ENCODE measurements at places on chromosomes 5 and 9. TPM values are rescaled to one million over a fixed set of nuclear protein-coding genes. Genes with fewer than 3 reads are reported as not detected.

DNA sequence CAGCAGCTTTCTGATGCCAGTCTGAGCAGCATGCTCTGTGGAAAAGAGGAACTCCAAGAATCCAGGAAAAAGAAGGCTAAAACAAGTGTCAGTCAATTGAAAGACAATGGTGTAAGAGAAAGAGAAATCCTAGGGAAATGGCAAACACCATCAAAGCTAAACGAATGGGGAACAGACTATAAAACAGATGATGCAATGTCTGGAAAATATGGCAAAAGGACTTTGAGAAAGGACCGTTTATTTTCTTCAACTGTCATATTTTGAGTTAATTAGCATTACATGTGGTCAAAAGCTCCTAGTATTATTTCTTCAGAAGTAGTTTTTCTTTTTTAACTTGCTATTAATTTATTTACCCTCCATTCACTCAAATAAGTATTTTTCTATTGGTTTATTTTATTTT is 465.2 kb downstream of the LRRC70 start:
- no peak for DNase-seq

- no peak for DNase-seq
These were observed 67.3 kb downstream of the STRBP start for GRCh38 chr9:123201083-123201482.

DNA sequence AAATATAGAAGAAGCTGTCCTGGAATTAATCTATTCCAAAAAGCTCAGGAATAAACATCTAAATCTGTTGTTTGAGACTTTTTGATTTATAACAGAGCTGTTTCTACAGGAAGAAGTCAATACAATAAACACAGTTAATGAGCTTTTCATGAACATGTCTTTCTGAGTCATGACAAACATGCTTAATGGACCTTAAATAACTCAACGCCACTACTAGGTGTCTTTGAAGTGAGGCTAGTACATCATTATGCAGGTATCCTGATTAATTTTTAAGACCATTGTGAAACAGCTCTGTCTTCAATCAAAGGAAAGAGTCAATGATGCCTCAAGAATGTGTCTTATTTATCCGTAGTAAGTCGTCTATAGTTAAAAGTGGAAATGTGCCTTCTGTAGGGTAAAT is 131.6 kb downstream of the GABRB2 start:
- no peak for DNase-seq

DNA sequence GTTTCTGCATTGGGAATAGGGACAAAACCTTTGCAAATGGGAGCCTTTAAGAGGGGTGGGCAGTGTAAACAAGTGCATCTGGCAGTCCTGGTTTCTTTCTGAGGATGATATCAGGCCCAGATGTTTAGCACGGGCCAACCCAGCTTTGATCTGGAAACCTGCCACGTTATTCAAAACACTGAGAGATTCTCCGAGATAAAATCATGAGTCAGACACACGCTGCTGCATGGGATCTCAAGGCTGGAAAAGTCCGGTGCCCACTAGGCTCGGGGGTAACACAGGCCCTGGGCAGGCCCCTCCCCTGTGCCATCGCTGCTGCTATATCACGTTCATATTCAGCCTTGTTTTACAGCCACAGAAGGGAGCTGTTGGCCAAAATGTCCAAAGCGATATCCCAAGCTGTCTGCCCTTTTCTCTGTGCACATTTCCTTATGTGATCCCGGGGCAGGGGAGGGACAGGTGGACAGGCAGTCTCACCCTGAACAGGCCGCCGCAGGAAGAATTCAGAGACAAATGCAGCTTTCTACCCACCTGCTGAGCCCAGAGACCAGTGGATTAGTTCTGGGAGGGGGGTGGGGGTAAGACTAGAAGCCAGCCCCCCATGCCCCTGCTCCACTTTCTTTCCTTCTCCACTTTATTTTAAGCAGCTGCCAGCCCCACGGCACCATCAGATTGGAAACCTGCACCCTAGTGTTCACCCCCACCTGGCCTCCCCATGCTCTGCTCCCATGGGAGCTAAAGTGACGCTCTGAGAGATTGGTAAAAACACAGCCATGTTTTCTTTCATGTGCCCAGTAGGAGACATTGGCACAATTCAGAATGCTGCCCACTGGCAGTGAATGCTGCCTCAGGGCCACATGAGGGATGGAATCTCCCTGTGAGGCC is 63.1 kb downstream of the TMOD1 start:
- DNase-seq: peak; percentile 89

GRCh38 chr9:97425973-97426336 is 14.1 kb downstream of the TDRD7 start:
- DNase-seq: no peak

DNA sequence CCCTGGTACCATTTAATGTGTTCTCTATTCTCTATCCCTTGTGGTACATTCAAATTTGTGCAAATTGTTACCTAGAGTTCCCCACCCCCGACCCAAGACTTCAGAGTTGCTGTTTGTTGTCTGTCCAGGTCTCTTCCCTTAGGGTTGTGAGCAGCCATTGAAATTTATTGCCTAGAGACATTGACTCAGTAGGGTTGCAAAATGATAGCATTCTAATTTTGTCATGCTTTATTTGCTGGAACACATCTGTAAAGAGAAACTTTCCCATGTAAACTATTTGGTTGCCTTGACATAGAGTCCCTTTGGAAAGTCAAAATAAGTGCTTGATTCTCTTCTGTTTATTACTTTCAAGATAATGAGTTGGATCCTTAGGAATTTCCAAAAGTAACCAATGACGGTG is 91.7 kb upstream of the KLF9 start:
- no peak for DNase-seq

DNA sequence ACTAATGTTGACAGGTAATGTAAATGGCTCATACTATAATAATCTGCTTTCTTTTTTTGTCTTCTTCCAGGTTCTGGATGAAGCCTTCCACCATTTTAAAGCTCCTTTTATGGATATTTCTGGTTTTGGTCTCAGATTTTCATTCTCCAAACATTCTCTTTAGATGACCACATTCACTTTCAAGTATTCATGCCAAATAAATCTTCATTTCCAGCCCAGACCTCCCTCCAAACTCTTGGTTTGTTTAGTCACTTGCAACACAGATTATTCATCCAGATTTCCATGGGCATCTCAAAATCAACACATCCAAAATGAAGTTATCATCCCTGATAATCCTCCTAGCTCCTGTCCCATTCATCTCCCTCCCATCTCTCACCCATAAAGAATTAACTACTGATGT is 40.3 kb upstream of the SVEP1 start:
- no peak for DNase-seq

DNA sequence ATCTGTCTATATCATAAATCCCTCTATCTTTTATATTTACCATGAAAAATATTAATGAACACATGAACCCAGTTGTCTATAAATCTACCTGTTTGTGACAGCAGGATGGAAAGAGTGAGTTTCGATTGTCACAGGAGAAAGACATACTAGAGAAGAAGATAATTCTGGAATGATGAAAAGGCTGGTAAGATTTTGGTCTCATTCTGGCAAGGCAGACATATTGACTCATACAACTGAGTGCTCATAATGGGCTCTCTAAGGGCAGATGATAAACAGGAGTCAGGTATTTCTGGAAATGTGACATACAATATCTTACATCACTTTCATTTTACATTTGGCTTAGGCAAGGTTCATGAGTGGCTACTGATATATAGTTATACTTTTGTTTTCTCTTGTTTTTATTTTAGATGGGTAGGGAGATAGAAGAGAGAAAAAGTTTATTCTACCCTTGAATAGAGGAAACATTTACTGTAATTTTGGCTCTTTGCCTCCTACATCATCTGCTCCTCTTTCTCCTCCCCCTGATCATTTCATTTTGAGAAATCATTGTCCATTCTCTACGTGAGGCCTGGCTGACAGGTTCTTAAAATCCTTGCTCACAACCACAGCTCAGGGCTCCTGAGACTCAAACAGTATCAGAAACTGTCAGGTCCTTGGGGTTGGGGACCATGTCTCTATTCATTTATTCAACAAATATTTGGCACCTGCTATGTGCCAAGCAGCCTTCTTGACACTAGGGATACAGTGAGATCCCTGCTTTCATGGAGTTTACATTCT is 14.4 kb downstream of the ELOVL7 start:
- DNase-seq: no peak

DNA sequence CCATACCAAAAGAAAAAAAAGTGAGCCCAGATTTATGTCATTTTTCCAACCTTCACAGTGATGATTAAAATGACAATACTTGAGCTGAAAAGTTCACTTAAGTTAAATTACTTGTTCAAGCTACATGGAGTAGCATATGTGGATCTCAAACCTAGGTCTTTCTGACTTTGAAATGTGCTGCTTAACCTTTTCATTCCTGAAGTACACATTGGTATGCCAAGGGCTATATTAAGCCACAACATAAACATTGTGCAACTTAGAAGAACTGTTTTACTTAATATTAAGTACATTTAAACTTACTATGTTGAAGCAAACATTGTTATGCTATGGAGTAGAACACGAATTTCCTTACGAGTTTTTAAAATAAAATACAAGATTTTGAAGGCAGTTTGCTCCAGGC is 105.0 kb downstream of the GIN1 start:
- no peak for DNase-seq

DNA sequence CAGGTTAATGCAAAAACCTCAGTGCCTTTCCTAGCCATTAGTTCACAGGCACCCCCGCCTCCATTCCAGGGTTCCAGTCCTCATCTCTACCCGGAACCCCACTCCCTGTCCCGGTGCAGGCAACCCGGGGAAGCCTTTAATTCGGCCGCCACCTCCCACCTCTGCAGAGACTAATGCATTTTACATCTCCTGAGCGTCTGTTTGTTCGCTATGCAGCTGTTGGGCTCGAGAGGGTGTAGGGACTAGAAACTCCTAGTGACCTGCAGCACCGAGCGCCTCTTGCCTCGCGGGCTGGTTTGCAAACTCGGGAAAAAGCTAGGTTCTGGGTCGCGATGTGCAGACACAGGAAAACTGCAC is 3.6 kb downstream of the GDNF start:
- DNase-seq: no peak

DNA sequence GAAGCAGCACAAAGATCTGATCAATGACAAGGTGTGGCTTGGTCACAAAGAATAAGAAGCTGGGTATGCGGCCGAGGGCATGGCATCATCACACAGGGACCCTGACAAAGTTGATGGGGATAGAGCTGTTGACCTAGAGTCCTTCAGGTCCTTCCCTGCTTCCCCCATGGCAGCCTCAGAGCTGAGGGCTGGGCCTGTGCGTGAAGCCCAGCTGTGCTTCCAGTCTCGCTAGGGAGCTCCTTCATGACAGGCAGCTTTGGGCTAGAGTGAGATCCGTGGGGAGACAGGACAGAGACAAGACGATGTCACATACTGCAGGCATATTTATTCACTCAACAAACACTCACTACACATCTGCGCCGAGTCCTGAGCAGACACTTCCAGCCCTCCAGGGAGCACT is 56.4 kb upstream of the NEURL1B start:
- DNase-seq: no peak

DNA sequence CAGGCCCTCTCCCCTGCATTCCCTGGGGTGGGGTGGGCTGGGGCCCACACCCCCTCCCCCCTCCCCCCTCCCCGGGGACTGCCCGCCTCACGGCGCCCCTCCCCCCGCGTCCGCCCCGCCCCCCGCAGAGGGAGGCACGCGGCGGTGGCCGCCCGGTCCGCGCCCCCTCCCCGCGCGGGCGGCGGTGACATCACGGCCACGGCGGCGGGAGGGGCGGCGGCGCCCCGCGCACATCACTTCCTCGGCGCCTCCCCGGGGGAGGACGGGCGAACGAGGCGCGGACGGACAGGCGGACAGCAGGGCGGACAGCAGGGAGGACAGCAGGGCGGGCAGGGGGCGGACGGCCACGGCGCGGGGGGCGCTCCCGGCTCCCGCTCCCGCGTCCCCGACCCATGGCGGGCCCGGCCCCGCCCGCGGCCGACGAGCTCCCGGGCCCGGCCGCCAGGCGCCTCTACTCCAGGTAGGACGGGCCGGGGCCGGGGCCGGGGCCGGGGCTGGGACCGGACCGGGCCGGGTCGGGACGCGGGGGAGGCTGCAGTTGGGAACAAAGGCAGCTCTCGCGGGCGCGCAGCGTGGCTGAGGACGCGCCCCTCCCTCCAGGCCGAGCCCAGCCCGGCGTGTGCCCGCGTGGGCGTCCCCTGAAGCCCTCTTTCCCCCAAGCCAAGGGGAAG is at the start of gene GPSM1:
TSS of gene GPSM1 (plus strand) at position 236 of the 671 bp plus-strand sequence. CDS start at position 393, 157 bp downstream.
- DNase-seq: peak; percentile 77

GRCh38 chr9:98520221-98520960 is 188.3 kb downstream of the GABBR2 start:
- no peak for DNase-seq

- no peak for DNase-seq
These were observed 87.8 kb upstream of the SLC1A1 start for GRCh38 chr9:4402501-4402900.

The BTNL3 gene
- total RNA-seq: not detected

The GMCL2 gene
- not detected for total RNA-seq

The LYSMD3 gene
- total RNA-seq: 11.3 TPM

The SMARCA2 gene
- total RNA-seq: 64.7 TPM

The PCDHGA5 gene
- total RNA-seq: 0.63 TPM

The MYOZ3 gene
- total RNA-seq: 0.13 TPM

The FSD1L gene
- total RNA-seq: 1.7 TPM

The SAXO1 gene
- total RNA-seq: not detected

The PTGDS gene
- 0.25 TPM for total RNA-seq

The SLC22A4 gene
- total RNA-seq: 5.7 TPM

The BARHL1 gene
- not detected for total RNA-seq

Measured in dermis microvascular lymphatic vessel endothelial cell (primary cell).